Neural cell (in vitro differentiated cells): ENCODE measurements at places on chromosomes 5 and 9. TPM values are rescaled to one million over a fixed set of nuclear protein-coding genes. Genes with fewer than 3 reads are reported as not detected.

Gene UTP15
- 18.1 and 22.0 TPM in 2 replicates for polyA plus RNA-seq

Gene IFNA21
- not detected in 2 replicates for polyA plus RNA-seq

Gene MARVELD2
- polyA plus RNA-seq = 0.56 TPM in 1 of 2 replicates, not detected in the other

Gene ADAMTS19
- polyA plus RNA-seq = 0.12 and 1.4 TPM in 2 replicates
